ENCODE measurements at places on chromosomes 11 and 22.
A peak's percentile ranks its signal among the peaks of the same experiment; 100 is the strongest.

DNA sequence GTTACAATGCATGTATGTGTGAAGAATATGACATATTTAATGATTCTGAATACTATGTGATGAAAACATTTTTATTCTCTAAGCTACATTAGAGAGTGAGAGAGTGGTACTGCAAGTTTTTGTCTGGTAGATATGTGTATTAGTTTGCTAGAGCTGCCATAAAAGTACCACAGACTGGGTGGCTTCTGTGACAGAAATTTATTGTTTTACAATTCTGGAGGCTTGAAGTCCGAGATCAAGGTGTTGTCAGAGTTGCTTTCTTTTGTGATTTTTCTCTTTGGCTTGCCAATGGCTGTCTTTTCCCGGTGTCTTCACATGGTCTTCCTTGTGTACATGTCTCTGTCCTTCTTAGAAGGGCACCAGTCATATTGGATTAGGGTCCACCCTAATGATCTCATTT is 6.9 kb upstream of the OR10W1 start:
- DNase-seq = no peak

GRCh38 chr11:27864611-27865010 is 164.4 kb upstream of the BDNF start:
- no peak for DNase-seq

GRCh38 chr22:24805790-24806662 is at the start of gene SGSM1:
TSS of gene SGSM1 (plus strand) at chr22:24806211. CDS start at chr22:24806326, 115 bp downstream.
- peak; percentile 81 for DNase-seq

DNA sequence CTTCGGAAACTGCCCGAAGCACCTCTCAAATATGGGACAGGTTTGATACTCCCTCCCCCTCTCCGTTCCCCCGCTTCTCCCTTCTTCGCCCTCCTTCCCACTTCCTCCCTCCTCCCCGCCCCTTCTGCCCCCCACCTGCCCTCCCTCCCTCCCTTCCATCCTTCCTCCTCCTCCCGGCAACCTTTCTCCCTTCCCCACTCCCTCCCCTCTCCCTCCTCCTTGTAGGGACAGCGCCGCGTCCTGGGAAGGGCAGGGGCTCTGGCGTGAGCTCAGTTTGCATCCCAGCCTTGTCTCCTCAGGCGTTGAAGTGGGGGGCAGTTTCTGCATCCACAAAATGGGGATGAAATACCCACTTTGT is 6.1 kb upstream of the NFAM1 start:
- DNase-seq = no peak

GRCh38 chr11:71164186-71164585 is 88.2 kb downstream of the SHANK2 start:
- no peak for DNase-seq

DNA sequence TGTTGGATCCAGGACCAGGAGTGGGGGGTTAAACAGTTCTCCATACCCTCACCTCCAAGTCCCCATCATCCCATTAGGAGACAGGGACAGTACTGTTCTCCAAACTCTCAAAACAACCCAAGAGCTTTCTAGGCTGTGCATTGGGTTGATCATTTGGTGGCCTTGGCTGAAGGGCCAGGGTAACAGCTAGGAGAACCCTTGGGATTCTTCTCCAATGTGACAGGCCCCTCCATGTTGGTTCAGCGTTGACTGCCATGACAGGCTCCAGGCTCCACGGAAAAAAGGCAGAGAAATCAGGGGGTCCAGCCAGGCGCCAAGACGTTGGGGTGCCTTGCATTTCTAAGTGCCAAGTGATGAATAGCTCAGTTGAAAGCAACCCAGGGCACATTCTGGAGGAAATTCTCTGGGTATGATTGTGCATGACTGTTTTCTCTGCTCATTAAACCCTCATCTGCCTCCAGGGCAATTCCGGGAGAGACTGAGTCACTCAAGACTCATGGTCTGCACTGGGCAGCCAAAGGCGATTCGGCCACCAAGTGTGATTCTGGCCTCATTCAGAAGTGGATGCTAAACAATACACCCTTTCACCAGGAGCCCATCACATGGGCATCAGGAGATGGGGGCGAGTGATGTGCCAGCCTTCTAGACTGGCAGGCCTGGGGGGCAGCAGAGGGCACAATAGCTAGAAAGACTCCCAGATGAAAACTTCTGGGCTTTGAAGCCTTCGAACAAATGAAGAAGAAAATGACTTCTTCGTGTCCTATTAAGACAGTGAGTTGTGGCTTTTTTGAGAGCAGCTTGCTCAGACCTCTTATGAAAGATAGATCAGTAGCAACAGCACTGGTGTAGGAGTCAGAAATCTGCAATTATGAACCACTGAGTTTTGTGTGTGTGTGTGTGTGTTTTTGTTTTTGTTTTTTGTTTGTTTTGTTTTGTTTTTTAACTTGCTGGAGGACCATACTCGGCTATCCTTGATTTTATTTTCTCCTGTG is 27.7 kb downstream of the CD44 start:
- DNase-seq = no peak

- DNase-seq = peak; percentile 52
These were observed 11.0 kb upstream of the MS4A6A start for GRCh38 chr11:60193687-60194433.
